Tongue (tissue), 3 donors: ENCODE measurements at places on chromosomes 7 and 10. TPM values are rescaled to one million over a fixed set of nuclear protein-coding genes. Genes with fewer than 3 reads are reported as not detected.

The ZNF804B gene
- not detected for total RNA-seq

The GSTO2 gene
- 5.1 TPM for total RNA-seq

The OPN4 gene
- not detected for total RNA-seq

The LIPK gene
- 1.1 TPM for total RNA-seq

The GRB10 gene
- 28.5 TPM for total RNA-seq
